NCI-H146 (cell line): ENCODE measurements at places on chromosomes 7 and 10.

GRCh38 chr7:42074076-42074475, 162.9 kb downstream of the GLI3 start:
- no peak for DNase-seq

DNA sequence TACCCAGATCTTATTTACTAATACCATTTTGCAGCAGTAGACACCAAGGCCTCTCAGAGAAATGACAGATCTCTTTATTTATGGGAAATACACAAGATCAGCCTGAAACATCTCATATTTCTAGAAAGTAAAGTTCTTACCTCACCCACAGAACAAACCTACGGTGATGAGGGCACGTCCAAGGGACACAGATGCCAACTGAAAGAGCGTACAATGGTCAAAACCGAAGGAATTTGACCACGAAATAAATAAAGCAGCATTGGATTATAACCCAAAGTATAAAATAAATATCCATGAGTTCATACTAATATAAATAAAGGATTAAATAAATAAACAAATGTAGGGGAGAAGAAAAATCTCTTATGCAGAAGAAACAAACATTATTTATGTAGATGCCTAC, 747.0 kb downstream of the TNS3 start:
- no peak for DNase-seq

DNA sequence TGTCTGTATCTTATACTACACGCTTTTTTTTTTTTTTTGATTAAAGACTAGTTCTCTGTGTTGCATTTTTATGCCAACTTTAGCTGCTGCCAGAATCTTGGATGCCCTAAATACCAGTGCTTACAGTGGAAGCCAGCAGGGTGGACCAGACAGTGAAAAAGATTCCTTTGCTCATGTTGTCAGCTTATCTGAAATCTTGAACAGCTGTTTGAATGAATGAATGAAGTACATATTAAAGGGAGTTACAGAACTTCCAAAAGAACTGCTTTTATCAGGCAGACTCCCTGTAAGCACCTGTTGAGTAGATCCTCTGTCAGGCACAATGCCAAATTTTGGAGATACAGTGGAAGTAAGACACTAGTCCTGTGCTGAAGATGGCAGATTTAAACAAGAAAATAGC, 184.9 kb downstream of the PPP1R9A start:
- DNase-seq = no peak

DNA sequence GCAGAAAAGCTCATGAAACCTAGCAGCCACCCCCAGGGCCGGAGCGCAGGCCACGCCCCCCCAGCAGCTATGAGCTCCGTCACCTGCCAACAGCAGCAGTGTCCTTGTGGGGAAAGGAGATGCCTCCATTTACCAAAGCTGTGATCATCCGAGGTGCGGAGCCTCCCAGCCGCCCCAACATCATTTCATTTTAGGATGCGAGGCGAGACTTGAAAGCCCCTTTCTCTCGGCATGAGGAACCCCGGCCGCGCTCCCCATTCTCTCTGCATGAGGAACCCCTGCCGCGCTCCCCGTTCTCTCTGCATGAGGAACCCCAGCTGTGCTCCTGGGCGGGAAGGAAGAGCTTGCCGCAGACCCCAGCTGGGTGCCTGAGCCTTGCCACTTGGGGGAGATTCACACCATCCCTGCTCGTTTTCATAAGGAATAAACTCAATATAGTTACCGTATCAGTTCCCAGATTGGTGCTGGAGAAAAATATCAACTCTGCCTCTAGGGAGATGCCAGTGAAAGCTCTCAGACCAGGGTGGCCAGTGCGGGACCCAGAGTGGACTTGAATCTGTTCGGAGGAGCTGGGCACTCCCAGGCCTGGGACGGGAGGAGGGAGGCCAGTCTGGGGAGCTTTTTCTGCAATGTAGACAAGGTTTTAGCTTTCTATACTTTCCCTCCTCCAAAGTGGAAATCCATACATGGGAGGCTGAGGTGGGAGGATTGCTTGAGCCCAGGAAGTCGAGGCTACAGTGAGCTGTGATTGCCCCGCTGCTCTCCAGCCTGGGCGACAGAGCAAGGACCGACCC, 35.0 kb downstream of the JAKMIP3 start:
- DNase-seq = no peak

DNA sequence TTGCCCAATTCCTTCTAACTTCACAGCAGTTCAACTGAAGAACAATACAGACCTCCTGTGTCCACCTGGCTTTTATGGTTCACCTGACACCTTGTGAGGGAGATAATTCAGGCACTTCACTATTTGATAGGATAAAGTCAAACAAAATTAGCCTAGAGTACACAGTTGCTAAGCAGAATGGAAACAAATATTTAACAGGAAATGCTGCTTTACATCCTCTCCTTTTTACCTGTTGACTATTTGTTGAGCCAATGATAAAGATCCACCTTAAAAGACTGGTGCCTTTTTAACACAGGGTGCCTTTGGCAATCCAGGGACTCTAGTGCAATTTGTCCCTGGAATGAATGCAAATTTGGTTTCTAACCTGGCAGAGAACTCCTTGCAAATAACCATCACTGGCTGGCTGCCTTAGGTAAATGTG, 39.8 kb downstream of the ITPRID1 start:
- peak; percentile 85 for DNase-seq

- DNase-seq = no peak
Observed at GRCh38 chr7:3760651-3761050, 459.6 kb downstream of the SDK1 start.

DNA sequence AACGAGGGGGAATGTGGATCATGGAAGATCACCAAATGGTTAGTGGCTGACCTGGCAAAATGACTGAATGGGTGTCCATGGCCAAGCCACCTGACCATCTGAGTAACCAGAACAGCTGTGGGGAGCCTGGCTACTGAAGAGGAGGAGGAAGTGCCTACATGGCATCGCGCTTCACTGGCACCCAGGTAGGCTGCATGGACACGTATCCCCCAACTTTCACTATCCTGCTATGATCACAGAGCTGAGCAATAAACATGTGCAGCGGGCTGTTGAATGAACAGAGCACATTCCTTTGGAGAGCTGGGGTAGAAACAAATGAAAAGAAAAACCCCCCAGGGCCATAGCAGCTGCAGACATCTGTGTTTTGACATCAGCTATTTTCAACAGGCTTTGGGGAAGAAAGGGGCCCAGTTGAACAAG, 6.5 kb downstream of the AKR1B1 start:
- DNase-seq = no peak

GRCh38 chr7:142012825-142013511, 17.3 kb downstream of the MGAM start:
- no peak for DNase-seq

DNA sequence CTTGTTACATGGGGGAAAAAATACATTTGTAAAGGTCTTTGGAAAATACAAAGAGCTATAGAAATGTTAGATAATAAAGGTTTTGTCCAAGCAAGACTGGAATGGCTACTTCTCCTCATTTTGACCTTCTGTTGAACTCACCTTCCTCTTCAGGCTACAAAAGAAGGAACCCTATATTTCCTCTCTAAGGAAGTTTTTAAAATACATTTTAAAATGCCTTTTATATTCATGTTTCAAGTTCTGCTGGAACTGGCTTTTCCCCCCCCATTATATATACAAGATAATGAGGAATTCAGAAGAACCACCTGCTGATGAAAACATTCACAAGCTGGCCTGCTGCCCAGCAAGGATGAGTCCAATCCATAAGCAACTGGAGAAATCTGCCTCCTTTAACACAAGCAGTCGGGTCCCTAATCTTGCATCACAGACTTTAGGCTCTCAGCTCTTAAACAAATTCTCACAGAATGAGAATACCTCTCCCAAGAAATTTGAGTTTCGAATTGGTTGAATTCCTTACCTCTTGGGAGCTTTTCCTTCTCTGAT, 44.6 kb downstream of the MTERF1 start:
- DNase-seq = peak; percentile 54

- DNase-seq = no peak
Observed at GRCh38 chr10:121260377-121260776, 337.9 kb downstream of the FGFR2 start.

DNA sequence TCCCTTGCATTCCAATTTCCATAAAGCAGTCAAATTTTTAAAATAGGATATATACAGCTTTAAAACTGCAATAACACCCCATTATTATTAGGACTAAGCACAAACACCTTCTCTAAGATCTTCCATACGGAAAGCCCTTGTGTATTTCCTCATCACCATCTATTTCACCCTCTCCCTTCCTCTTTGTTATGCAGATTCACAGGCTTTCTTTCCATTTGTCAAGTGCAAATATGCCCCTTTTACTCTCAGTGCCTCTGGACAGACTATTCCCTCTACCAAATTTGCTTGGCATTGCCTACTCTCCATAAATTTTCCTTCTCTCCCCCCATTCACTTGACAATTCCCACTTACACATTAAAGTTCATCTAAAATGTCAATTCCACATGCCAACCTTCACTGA, 61.7 kb downstream of the SNX13 start:
- DNase-seq = no peak

DNA sequence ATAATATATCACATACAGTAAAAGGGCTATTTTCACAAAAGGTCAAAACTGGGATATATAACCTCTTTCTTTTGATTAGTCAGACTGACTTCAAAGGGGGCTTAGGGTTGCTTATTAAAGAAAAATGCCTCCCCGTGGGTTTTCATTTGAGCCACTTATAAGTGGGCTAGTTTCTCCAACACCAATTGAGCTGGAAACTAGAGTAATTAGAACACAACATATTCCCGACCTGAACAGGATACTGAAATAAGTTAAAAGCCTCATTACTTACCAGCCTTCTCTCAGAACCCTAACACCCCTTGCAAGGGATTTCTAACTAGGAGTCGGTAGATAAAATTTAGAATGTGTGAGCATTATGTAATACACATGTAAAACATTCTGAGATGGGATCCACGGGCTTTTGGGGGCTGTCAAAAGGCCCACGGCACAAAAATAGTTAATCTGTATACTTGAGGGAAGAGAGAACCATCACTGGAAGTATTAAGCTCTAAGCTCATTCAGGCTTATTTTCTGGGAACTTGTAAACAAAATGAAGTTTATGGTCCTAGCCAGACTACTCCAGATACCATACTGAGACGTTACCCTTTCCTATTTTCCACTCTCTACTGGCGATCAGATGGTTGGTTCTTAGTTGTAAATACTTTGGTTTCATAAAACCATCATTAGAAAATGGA, 29.3 kb upstream of the KMT2E start:
- no peak for DNase-seq

DNA sequence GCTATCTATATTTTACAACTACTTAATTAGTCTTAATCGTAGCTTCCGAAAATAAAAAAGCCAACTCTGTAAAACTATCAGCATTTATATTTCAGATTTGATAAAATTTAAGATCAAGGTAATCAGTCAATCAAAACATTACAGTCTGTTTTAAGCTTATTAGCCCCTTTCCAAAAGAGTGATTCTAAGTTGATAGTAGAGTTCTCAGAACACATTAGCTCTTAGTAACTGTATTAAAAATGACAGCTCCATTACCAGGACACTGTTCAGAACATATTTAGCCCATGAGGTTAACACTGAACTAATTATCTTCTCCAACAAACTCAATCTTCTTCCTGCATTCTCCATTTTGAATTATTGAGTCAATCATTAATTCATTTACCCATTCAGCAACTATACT, 110.3 kb upstream of the PALS2 start:
- DNase-seq = no peak

GRCh38 chr10:12846718-12847117, 154.8 kb downstream of the CCDC3 start:
- DNase-seq = no peak

GRCh38 chr7:86972072-86972471, 87.4 kb downstream of the ELAPOR2 start:
- DNase-seq = no peak

- no peak for DNase-seq
Observed at GRCh38 chr10:2463316-2463715, 604.0 kb upstream of the PFKP start.

GRCh38 chr7:15178065-15178464, 275.5 kb upstream of the DGKB start:
- DNase-seq = no peak

GRCh38 chr10:78634835-78635234, 433.9 kb upstream of the ZMIZ1 start:
- no peak for DNase-seq

- no peak for DNase-seq
Observed at GRCh38 chr10:33143160-33143728, 185.2 kb upstream of the ITGB1 start.

DNA sequence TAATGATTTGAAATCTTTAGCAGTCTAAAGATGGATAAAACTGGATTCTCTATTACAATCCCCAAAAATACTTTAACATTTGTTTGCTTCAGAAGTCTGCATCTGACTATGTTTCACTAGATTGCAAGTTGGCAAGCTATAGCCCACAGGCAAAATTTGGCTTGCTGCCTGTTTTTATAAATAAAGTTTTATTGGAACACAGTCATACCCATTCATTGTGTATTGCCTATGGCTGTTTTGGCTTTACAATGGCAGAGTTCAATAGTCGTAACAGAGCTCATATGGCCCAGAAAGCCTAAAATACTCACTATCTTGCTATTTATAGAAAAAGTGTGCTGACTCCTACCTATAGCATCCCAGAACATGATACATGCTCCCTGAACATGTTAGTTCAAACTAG, 89.0 kb upstream of the GPR141 start:
- no peak for DNase-seq

DNA sequence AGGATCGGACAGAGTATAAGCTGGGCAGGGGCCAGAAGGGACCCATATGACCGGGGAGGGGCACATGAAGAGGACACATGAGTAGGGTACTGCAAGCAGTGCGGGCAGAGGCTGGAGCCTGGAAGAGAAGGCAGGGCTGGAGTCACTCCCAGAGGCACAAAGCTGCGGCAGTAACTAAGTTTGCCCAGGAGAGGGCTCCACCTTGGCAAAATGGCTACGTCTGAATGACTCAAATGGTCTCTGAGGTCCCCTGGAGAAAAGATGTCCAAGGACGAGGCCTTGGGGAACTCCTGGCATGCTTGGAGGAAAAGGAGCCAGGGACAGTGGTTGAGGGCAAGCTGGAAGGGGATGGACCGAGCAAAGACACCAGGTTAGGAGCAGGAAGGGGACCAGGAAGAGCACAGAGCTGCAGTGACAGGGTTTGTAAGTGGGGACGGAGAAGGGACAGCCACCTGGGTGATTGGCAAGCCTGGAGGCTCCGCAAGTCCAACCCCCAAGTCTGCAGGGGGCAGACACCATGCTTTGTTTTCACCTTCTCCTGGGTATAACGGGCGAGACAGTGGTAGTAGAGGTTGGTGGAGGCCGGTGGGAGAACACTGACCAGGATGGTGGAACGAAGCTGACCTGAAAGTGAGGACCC, 43.1 kb upstream of the LBX1 start:
- DNase-seq = peak; percentile 52

DNA sequence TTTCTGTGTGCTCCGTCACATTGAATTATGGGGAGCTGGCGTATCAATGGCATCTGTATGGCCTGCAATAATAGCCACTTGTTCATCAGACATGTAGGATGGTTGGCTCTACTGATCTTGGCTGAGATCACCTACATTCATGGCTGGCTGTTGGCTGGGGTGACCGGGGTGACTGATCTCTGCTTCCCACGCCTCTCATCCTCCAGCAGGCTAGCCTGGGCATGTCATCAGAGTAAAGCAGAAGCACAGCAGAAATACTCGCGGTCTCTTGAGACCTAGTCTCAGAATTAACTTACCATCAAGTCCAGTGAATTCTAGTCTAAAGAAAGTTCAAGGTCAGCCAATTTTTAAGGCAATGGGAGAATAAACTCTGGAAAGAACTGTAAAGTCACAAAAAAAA, 257.7 kb upstream of the GLI3 start:
- DNase-seq = no peak
